ENCODE measurements at places on chromosomes 5 and 9. TPM values are rescaled to one million over a fixed set of nuclear protein-coding genes. Genes with fewer than 3 reads are reported as not detected.

DNA sequence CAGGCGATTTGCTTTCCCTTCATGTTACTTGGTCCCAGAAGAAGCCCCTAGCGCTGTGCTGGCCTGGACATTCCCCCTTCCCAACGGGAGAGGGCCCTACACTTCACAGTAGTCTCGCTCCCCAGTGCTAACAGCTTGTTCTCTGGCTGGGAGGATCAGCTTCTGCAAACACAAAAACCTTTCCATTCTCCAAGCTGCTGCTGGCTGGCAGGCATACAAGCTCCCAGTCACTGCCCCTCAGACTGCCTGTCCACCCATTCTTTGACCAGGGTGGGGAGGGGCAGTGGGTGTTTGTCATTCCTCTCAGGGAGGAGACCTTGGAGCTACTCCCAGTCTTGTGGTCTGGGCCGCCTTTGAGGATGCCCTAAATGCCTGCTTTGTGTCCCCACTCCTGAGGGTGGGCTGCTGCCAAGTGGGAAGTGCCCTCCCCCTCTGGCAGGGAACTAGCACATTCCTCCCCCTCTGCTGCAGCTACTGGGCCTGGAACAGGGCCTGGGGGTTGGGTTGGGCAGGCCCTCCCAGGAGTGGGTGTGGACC lies 20.8 kb downstream of the ENHO start:
- DNase-seq = peak; percentile 47

DNA sequence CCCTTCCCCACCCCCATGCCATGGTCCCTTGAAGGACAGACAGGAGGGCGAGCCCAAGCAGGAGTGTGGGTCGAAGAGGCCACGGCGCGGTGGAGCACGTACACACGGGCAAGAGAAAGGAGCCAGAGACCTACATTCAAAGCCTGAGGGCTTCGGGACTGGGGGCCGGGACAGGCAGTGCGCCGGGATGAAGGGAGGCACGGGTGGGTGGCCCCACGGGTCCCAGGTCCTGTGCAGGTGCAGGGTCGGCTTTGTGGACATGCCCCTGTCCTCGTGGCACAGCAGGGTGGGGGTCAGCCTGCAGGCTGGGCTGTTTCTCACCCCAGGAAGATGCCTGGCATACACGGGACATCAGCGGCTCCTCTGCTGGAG lies 9.8 kb downstream of the LRRC26 start:
- no peak for DNase-seq

DNA sequence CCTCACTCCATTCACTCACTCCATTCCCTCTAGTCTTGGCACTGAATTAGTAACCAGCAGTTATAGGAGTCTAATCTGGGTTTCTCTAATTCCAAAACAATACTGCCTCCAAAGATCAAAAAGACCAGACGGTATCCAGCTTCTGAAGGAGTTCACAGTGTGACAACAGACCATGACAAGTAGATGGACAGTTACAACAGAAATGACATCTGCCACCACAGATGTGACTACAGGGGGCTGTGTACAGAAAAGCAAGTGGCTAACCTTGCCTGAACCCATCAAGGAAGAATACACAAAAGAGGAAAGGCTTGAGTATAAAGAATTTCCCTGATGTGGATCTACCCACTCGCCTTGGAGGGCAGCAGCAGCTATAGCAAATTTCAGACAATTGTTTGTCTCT lies 112.4 kb downstream of the ACTL7B start:
- no peak for DNase-seq

GRCh38 chr5:36944607-36945225 lies 68.1 kb downstream of the NIPBL start:
- DNase-seq = no peak

TRPM3 gene
- 0.09 TPM for total RNA-seq

PPIC gene
- 61.5 TPM for total RNA-seq

GRM6 gene
- total RNA-seq = not detected
